ENCODE measurements at places on chromosomes 4 and X.

DNA sequence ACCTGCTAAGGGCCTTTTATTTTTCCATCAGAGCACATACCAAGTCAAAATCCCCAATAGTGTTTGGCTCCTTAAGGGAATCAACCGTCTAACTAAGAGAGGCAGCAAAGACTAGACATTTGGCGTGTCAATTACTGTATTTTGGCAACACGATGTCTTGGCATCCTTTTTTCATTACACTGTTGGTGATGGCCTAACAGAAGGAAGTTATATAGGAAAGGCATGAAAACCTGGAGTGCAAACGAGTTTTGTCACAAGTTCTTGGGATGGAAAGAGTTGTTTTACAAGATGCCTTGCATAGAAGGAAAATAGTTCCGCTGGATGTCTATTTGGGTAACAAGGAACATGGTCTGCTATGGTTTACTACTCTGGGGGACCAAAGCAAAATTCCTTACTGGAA lies 119.2 kb upstream of the TTC29 start:
- no peak for DNase-seq

GRCh38 chrX:16573781-16574180 lies 76.2 kb upstream of the S100G start:
- DNase-seq: no peak

DNA sequence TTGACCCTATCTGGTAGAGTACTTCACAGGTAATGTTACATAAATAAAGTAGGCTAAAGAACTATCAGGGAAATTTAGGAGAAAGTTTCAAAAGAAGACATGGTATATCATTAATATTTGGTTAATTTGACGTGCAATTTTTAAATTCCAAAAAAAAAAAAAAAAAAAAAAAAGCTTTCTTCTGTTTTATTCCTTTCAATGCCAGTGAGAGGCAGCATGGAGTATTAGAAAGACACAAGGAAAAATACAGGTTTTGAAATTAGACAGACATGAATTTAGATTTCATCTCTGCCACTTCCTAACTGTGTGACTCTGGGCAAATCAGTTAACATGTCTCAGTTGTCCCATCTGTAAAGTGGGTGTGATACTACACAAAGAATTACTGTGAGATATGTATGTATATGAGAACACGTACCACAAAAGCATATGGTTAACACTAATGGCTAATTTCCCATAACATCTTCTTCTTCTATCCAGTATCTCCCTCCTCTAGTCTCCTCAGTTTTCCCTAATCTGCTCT lies 132.5 kb downstream of the GPC3 start:
- DNase-seq: no peak

DNA sequence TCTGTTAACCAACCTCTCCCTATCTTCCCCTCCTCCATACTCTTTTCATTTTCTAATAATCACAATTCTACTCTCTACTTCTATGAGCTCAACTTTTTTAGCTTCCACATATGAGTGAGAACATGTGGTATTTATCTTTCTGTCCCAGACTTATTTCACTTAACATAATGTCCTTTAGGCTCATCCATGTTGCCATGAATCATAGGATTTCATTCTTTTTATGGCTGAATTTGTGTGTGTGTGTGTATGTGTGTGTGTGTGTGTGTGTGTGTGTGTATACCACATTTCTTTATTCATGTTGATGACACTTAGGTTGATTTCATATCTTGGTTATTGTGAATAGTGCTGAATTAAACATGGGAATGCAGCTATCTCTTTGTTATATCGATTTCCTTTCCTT lies 37.4 kb downstream of the RUFY3 start:
- no peak for DNase-seq

DNA sequence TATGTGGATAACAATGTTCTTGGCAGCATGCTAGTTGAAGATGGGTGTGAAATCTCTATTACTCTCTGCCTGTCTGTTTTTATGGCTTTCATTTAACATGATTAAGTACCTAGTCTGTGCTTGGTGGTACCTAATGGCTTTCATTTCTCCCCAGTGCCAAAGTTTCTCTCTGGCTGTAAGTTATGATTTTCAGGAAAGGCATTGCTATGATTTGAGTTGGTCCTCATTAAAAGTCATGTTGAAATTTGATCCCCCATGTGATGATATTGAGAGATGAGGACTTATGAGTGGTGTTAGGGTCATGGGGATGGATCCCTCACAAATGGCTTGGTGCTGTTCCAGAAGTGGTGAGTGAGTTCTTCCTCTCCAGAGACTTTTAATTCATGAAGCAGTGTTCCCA lies 162.4 kb upstream of the IL15 start:
- DNase-seq: no peak

- no peak for DNase-seq
These were observed 74.4 kb downstream of the RNF150 start for GRCh38 chr4:141058591-141059512.

GRCh38 chr4:178632415-178632814 lies 1190.2 kb upstream of the AGA start:
- DNase-seq: no peak

DNA sequence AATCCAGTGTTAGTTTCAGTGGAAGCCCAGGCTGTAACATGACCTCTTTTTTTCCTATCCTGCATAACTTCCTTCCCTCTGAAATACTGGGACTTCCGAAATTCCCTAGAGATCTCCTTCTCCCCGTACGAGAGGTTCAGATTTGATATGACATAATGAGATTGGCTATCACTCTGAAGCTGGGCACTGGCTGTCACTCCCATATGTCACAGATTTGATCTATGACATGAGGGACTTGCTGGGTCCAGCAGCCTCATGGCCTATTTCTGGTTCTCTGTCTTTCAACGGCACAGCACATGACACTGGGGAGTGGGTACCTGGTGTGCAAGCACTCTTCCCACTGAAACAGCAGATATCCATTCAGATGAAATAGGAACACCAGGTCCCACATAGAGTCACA lies 36.7 kb downstream of the PF4 start:
- no peak for DNase-seq

- no peak for DNase-seq
These were observed 135.2 kb downstream of the STK32B start for GRCh38 chr4:5186271-5187064.

DNA sequence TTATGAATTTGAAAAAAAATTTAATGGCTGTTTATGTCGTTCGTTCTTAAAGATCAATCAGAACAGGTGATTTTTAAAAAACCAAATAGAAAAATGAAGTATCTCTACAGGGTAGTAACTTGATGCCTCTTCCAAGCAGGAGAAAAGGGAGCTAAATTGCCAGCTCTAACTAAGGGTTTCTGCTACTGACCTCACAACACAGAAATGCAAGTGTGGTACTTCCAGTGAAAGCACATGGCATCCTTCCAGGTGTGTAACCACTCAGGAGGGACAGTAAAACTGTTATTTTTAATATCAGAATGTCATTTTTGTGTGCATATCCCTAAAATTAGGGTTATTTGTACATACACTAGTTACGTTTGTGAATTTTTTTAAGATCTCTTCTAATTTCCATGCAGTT lies 116.8 kb upstream of the ZCCHC13 start:
- no peak for DNase-seq

Measured in MV-4-11 (cell line).